Fibroblast of skin of right quadriceps (primary cell): ENCODE measurements at places on chromosomes 1 and 21.

DNA sequence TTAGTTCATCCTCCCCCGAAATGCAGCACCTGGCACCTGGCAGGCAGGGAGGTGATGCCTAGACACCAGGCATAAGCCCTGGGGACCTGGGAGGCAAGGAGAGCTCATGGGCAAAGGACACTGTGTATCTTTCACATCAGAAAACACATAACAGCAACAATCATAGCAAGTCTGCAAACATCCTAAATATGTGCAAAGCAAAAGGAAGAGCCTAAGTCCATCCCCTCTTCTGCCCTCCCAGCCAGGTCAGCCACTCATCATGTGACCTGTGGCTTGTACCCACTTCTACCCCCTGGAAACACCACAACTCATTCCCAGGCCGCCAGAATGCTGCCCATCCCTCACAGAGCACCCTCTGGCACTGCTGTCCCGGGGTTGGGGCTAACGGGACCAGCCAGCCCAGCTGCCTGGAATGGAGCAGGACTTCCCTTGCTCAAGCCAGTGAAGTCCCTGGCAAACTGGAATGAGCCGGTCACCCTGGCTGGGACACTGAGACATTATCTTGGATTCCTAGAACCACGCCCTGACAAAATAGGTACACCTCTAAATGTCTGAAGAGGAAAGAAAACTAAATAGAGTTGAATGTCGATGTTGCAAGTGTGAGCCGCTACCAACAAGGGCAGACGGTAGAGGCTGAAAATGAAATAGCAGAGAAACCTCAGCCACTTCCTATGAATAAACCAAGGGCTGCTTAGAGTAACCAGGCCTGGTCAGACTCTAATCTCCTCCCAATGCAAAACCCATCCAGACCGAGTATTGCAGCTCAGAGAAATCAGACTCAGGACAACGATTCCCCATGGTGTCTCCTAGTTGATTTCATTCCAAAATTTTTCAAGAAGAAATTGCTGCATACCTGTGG, 29.4 kb downstream of the TMPRSS2 start:
- DNase-seq: peak; percentile 10

- DNase-seq: no peak
These were observed 607.8 kb upstream of the ADGRL2 start for GRCh38 chr1:81192647-81193642.

- DNase-seq: no peak
These were observed 97.5 kb downstream of the DISC1 start for GRCh38 chr1:231724041-231724440.

- DNase-seq: no peak
These were observed 19.0 kb upstream of the LUZP1 start for GRCh38 chr1:23187637-23188036.

- no peak for DNase-seq
These were observed 26.6 kb downstream of the UBE4B start for GRCh38 chr1:10059342-10059718.

DNA sequence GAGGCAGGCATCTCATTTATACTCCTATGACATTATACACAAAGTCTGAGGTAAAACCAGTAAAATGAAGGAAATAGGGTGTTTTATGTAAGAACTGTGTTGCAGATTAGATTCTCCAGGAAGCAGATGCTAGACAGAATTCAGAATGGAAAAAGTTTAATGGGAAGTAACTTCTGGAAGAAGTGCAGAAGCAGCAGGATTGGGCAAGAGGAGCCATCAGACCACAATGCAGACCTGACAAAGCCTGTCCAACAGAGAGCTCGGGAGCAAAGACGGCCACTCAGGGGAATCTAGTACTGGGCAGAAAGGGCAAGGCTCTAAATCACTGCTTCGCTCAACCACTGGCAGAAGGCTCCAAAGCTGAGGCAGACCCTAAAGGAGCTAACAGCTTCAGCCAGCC, 33.7 kb downstream of the FBXO42 start:
- DNase-seq: no peak

DNA sequence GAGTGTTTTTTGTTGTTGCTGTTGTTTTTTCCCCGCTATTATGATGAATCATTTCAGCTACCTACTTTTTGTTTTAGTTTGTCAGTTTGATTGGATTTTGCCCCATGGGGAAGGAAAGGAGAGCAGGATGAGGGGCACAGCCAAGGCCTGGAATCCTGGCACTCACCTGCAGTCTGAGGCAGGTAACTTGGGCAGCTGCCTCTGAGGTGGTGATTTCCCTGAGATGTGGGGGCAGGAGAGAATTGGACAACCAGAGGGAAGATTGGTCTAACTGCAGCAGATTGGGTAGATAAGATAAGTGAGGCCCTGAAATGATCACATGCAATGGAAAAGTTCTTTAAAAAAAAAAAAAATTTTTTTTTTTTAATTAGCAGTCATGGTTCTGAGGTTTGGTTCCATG, 1.5 kb upstream of the LAX1 start:
- DNase-seq: no peak

- no peak for DNase-seq
These were observed 11.3 kb upstream of the MFSD2A start for GRCh38 chr1:39943471-39944290.

- DNase-seq: no peak
These were observed 235.0 kb downstream of the PTGER3 start for GRCh38 chr1:70812442-70813109.

- no peak for DNase-seq
These were observed 4.2 kb upstream of the PLXNA2 start for GRCh38 chr1:208248307-208248801.

DNA sequence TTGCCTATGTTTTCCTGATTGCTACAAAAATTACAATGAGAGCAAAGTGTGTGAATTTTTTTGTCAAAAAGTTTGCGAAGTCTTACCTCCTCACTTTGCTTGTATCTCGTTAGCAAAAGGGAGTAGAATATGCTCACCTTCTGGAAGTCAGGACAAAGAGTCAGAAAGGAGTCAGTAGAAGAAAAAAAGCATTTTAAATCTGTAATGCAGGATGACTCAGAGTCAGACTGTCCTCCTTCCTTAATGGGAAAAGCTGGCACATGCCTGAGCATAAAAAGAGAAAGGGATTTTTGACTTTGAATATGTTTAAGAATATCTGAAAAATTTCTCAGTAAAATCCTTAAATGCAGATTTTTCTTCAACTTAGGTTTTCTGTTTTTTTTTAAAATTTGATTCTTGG, 14.2 kb upstream of the VN1R5 start:
- no peak for DNase-seq

- no peak for DNase-seq
These were observed 60.5 kb downstream of the CAPN9 start for GRCh38 chr1:230807561-230808280.

DNA sequence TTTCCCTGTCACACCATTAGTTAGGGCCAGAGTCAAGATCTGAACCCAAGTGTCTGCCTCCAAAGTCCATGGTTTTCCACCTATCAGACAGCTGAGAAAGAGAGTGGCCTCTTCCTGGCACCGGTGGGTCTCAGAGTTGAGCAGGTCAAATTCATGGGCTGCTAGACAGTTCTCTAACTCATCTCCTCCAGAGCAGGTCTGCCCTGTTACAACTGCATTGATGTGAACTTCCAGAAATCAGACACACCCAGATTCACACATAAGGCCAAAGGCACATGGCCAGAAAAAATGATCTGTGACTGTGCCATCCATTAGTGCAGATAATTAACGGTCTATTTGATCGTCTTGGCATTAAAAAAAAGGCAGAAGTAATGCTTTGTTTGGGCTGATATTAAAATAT, 17.5 kb downstream of the SMIM12 start:
- DNase-seq: no peak

GRCh38 chr1:204712708-204713430, 27.3 kb upstream of the LRRN2 start:
- DNase-seq: no peak

GRCh38 chr1:64471218-64472039, 1.5 kb downstream of the CACHD1 start:
- DNase-seq: peak; percentile 50
